NCI-H226 (cell line): ENCODE measurements at places on chromosomes 13 and 19.

DNA sequence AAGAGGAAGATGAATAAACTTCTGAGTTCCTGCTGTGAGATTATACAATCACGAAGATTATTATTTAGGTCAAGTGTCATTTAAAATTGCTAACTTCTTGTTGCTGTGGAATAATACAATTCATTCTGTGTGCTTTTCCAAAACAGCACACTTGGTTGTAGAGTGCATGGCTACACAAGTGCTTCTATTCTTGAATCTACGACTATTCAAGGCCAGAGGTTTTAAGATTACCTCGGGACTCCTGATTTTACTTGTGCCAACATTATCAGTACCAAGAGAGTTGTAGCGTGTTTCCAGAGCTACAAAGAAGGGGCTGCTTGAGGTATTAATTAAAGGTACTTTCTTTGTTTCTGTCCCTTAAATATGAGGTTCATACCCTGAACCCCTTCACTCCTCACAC, 234.0 kb upstream of the PCDH9 start:
- no peak for DNase-seq

GRCh38 chr19:52603558-52604207, 33.6 kb downstream of the ZNF701 start:
- DNase-seq, result no peak

- DNase-seq, result no peak
Observed at GRCh38 chr13:84662491-84662890, 780.2 kb upstream of the SLITRK1 start.

GRCh38 chr13:46015366-46015765, 37.2 kb downstream of the ZC3H13 start:
- no peak for DNase-seq

DNA sequence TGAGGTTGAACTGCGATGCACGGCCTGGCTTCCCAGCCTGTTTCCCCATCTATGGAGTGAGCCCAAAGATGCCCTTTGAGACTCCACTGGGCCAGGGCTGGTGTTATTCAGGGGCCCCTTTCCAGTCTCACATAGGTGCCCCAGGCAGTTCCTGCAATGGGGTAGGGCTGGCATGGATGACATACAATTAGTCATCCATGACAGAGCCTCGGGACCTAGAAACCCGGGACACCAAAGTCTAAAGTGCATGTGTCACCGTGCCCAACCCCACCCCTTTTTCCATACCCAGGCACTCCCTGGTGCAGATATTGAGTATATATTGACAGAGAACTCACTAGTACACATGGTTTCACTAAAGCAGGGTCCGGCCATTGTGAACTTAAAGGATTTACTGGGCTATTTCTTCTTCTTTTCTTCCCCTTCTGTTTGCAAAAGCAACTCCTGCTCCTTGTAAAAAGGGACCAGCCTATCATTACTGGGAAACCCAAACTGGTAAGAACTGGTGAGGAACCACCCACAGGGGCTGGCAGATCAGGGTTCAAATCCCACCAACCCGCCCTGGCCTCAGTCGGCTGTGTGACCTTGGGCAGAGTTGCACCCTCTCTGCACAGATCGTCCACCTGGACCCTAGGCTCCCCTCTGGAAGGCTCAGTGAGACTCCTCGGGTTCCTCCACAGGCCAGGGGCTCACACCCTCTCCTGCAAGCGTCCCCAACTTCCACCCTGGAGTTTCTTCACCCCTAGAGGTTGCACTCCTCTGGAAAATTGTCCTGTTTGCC, 2.7 kb downstream of the B3GNT3 start:
- DNase-seq, result peak; percentile 25

DNA sequence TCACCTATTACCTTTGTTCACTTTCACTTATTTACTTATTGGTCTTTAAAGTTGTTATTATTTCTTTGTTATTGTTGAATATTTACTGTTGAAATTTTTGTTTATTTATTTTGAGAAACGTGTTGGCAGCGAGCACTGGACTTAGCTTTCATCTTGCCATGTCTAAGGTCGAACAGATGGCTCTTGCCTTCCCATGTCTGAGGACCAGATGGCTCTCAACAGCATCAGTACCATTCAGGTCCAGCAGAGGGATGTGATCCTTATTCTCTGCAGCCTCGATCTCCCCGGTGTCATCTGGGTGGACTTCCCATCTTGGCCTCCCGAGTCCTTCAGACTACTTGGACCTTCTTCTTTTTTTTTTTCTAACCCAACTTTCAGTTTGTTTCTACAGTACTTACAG, 1437.6 kb downstream of the UQCRFS1 start:
- DNase-seq, result no peak
